Left hindlimb (tissue), 1 donor: ENCODE measurements at places on chromosomes 5 and 9.

DNA sequence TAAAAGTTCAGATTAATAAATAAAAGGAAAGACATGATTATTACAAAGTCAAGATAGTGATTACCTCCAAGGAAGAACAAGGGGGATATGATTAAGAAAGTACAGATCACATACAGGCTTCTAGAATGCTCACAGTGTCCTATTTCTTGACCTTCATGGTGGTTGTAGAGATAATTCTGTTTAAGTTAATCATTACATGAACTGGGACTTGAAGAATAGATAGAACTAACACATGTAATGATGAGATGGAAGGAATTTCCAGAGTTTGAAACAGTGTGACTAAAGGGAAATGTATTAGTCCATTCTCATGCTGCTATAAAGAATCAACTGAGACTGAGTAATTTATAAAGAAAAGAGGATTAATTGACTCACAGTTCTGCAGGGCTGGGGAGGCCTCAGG lies 72.7 kb downstream of the LURAP1L start:
- DNase-seq = no peak

DNA sequence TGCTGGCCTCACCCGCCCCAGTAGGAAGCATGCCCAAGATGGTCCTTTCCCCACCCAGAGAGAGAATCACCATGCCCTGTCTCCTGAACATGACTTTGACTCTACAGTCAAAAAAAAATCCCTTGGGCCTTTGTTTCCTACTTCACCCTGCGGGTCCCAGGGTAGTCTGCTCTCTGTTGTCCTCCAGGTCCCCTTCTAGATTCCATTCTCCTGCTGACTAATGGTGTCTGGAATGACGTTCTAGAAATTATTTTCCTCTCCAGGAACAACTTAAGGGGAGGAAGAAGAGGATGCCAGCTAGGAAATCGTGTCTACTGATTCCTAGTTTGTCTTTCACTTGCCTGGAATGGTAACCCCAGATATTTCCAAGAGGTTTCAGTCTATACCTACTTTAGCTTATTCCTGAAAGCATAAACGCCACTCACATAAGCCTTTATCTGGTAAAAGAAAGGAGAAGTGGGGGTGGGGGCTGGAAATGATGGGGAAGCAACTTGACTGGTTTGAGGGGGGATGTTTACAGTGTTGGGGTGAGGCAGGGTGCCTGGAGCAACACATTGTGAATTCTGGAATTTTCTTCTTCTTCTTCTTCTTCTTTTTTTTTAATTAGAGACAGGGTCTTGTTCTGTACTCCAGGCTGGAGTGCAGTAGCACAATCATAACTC lies 93.9 kb downstream of the SNX18 start:
- no peak for DNase-seq

- no peak for DNase-seq
Observed at GRCh38 chr9:1267141-1267570, 217.0 kb downstream of the DMRT2 start.

- DNase-seq = no peak
Observed at GRCh38 chr9:5510989-5511388, 658 bp downstream of the PDCD1LG2 start.

GRCh38 chr5:169496878-169497277 lies 86.7 kb upstream of the SPDL1 start:
- DNase-seq = no peak

GRCh38 chr5:45411971-45412612 lies 284.1 kb downstream of the HCN1 start:
- DNase-seq = no peak

GRCh38 chr9:82531795-82532194 lies 531.1 kb downstream of the RASEF start:
- DNase-seq = no peak

- no peak for DNase-seq
Observed at GRCh38 chr5:144219869-144220268, 49.2 kb downstream of the KCTD16 start.

GRCh38 chr5:37738865-37739488 lies 100.9 kb downstream of the GDNF start:
- no peak for DNase-seq

- no peak for DNase-seq
Observed at GRCh38 chr5:15752663-15753285, 252.8 kb downstream of the FBXL7 start.

- DNase-seq = no peak
Observed at GRCh38 chr5:147801461-147801860, 18.9 kb upstream of the JAKMIP2 start.

DNA sequence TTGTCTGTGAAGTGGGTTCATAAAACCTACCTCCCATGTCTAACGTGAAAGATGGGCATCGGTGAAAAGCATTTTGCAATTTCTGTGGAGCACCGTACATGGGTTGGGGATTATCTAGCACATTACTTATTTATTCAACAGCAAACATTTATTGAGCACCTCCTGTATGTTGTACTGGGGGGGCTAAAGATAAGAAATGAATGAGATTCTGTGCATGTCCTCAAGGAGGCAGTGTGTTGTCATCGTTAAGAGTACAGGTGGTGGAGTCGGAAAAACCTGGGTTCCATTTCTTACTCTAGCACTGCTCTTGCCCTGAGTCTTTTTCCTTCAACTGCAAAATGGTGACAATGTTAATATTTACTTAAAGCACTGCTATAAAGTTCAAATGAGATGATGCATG lies 30.4 kb upstream of the DENND1A start:
- no peak for DNase-seq

- no peak for DNase-seq
Observed at GRCh38 chr5:13339093-13339492, 605.4 kb downstream of the DNAH5 start.

DNA sequence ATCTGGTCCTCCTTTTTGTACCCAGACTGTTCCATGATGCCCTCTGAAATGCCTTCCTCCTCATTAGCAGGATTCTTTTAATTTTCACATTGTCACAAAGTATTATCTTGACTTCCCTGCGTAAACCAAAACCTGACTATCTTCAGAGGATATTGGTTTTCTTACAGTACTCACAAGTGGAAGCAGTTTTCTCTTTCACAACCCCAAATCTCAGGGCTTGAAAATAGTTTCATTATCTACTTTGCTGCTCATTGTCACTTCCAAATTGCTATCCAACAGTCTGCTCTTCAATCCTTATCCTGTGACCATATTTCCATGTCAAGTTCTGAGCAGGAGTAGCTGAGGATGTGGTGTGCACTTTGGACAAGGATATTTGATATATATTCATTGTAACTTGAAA lies 324.1 kb downstream of the FAM170A start:
- no peak for DNase-seq

GRCh38 chr9:24459953-24460352 lies 85.7 kb downstream of the IZUMO3 start:
- DNase-seq = no peak

GRCh38 chr5:15864536-15865215 lies 314.9 kb downstream of the MARCHF11 start:
- DNase-seq = peak; percentile 37

GRCh38 chr5:126376443-126376842 lies 46.8 kb upstream of the GRAMD2B start:
- no peak for DNase-seq

GRCh38 chr5:72600391-72600981 lies 93.3 kb upstream of the ZNF366 start:
- DNase-seq = no peak

GRCh38 chr9:134686896-134687295 lies 45.3 kb downstream of the COL5A1 start:
- peak; percentile 21 for DNase-seq

GRCh38 chr9:82131072-82131471 lies 142.5 kb downstream of the SPATA31D1 start:
- DNase-seq = no peak

- no peak for DNase-seq
Observed at GRCh38 chr9:93731963-93732362, 155.6 kb downstream of the PHF2 start.

DNA sequence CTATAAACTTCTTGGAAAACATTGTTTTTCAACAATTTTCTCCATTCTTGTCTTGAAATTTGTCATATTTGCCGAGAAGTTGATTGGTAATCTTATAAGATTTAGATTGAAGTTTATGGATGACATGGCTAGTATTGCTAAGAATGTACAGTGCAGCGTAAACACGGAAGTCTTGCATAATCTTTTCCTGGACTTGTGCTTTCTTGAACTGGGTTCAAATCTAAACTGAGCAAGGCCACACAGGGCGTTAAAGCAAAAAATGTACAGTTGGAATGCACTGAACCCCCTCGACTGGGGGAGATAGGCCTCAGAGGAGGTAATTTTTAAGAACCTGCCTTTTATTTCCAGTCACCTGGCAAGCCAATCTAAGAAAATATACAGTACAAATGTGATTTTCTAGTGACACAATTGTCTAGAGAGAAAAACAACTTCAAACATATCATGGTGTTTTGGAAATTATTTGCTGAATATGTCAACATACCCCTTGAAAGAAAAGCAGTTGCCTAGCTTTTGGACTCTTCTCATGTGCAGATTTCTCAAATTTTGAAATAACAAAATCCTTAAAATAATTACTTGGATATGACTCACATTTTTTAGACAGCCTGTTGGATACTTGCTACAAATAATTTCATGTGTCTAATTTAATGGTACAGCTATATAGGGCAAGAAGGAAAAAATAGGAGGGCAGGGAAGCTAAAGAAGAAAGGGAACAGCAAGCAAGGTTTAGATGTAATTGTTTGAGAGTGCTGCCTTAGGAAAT lies 18.5 kb upstream of the GAS1 start:
- DNase-seq = no peak

DNA sequence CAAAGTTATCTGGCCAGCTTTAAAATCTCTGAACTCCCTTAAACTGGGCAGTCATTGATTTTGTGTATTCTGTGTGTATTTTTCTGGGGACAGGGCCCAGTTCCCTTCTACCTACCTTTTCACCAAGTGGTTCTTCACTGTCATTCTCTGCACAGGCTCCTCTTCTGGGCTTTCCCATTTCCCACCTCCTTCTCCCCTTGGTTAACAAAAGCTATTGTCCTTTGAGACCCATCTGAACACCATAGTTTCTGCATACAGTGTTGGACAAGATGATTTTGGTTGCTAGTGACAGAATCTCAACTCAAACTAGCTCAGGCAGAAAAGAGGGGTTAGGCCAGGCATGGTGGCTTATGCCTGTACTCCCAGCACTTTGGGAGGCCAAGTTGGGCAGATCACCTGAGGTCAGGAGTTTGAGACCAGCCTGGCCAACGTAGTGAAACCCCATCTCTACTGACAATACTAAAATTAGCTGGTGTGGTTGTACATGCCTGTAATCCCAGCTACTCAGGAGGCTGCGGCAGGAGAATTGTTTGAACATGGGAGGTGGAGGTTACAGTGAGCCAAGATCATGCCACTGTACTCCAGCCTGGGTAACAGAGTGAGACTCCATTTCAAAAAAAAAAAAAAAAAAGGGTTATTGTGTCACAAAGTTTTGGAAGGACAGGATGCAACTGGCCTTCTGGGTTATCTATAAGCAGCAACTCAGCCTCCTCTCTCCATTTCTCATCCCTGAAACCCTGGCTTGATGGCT lies 31.0 kb upstream of the ANKRD34B start:
- DNase-seq = no peak

GRCh38 chr9:123925819-123926218 lies 4.1 kb downstream of the DENND1A start:
- no peak for DNase-seq

GRCh38 chr5:124922255-124922975 lies 176.0 kb upstream of the ZNF608 start:
- no peak for DNase-seq

- no peak for DNase-seq
Observed at GRCh38 chr9:7097785-7098752, 340.3 kb downstream of the KDM4C start.

DNA sequence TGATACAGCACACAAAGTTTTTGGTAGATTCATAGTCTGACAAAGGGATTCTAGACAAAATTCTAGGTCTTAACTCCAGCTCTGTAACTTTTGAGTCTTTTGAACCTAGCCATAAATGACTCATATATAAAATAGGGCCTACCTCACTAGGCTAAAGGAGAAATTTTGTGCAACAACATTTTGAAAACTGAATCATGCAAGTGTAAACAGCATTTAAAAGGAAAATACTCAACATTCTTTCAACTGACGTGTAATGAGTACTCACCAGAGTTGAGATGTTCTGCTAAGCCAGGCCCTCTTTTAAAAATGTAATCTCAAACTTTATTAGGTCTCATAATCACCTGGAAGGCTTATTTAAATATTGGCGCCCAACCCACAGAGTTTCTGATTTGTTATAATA lies 113.2 kb downstream of the STK32A start:
- DNase-seq = no peak

DNA sequence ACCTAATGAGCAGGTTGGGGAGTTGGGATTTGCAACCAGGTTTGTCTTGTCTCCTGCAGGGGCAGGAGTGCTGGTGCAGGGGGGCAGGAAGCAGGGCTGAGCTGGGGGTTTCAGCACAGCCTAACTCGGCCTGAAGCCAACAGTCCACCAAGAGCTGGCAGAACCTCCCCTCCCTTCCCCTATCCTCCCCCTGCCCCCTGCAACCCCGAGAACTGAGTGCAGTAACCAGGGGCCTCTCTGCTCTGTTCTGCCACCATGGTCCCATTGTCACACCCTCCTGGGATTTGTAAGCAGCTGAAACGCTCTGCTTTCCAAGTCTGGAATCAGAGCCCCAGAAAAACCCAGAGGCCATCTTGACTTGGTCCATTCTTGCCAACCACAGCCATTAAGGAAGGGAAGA lies 72.9 kb downstream of the ARHGEF37 start:
- no peak for DNase-seq

DNA sequence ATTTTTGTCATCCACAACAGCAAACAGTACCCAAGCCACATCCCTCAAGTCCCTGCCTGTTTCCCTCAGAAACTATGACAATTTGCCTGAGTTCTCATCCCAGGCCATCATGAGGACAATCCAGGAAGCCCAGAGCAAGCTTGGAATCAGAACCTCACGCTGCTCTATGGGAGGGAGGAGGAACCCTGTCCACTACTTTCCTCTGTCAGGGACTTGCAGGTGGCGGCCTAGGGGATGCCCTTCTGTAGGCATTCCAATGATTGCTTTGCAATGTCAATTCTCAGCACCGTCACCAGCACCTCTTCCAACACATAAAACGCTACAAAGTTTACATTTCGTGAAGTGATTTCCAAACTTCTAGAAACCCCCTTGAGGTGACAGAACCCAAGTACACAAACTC lies 170.4 kb upstream of the FSTL4 start:
- no peak for DNase-seq

- DNase-seq = no peak
Observed at GRCh38 chr5:133267601-133268000, 215.8 kb downstream of the HSPA4 start.

DNA sequence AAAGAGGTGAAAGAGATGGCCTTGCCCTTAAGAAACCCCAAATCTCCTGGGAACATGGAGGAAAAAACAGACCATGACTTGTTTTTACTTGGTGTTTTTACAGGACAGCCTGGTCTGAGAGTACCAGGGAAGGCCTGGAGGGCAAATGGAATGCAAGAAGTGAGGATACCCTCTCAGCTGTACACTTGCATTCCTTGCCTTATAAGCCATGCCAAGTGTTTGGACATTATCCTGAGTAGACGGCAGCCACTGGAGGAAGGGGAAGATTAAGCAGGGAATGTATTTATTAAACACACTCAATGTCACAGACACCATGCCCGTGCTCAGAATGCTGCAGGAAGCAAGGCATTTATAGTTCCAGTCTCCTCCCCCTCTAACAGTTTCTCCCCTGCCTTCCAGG lies 581.4 kb downstream of the CDK5RAP2 start:
- DNase-seq = no peak
